Amniotic stem cell (primary cell): ENCODE measurements at places on chromosomes 1 and 21.

DNA sequence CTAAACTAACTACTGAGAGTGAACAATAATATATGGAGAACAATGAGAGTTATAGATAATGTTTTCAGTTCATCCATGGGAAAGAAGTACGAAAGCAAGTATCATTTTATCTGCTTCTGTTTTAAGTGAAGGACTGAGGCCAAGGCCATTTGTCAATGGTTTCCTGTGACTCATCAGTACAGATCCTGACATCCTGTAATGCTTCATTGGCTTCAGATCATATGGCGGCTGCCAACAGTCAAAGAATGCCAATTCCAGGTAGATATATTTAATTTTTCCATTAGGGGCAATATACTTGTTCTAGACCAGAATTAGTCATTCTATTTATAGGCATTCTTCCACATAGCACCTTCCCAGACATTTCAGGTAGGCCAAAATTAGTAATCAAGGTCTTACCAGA, 97.3 kb downstream of the USH2A start:
- DNase-seq = no peak

- no peak for DNase-seq
These were observed 138.2 kb upstream of the CACNA1E start for GRCh38 chr1:181345146-181345545.

- DNase-seq = no peak
These were observed 28.4 kb downstream of the WNT3A start for GRCh38 chr1:228034954-228035837.

DNA sequence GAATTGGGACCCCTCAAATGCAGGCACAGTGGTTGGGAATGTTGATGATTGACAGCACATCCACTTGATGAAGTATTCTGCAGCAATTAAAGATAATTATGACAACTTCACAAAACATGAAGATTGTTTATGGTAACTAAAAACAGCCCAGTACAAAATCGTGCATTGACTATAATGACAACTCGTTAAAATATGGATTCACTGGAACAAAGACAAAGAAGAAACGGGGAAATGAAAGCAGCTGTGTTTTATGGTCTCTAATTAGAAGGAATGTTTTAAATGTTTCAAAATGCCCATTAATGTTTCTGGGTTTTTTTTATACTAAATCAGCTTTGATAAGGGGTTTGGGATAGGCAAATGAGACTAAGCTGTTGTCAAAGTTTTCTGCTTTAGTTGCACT, 36.1 kb downstream of the NIPAL3 start:
- DNase-seq = no peak
